ENCODE measurements at places on chromosomes 6 and 20.

DNA sequence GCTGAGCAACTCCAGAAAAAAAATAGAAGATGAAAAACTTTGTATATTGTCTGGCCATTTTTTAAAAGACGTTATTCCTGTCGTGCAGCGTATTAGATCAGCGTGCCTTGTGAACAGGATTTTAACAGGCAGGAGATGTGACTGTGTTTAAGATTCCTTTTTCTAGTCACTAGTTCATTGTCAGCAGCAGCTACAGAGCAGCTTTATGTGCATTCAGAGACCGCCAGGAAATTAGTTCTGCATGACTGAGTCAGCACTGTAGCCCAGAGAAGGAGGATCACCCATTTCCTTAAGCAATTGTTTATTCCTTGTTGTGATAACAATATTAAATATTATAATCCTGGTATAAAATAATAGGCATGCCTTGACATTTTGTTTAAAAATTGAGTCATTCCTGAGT is 75.4 kb upstream of the ADGRB3 start:
- DNase-seq, result peak; percentile 17

DNA sequence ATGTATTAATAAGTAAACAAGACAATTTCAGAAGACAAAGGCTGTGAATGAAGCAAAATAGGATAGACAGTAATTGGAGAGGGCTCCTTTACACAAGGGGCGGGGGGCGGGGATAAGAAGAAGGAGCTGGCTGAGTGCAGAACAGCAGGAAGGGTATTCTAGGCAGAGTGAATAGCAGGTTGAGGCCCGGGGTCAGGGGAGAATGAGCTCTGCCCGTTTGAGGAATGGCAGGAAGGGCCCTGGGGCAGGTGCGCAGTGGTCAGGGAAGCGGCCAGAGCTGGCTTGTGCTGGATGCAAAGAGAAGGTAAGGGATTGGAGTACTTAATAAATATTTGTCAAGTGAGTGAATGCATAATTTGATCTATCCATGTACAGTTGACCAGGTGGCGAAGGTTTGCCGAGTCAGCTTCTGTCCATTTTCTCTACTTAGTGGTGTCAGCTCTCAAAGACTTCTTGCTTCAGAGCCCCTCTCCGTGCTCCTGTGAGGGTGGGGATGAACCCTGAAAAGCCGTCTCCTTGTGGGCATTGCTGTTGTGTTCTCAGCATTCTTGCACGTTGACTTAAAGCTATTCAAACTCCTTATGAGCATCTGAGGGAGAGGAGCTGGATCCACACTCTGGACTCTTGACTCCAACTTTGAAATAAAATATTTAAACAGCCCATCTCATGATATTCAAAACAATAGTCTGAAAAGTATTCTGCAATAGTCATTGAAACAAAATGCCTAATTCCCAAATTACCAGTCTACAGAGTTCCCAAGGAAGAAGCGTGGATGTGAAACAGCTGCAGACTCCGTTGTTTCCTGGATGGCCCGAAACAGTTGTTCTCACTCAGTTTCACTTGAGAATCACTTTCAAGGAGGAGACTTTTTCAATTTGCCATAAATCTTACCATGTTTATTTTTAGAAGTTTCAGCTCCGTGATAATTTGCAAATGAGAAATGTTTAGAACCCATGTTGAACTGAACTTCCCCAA is 105.1 kb downstream of the EDN3 start:
- DNase-seq, result no peak

- DNase-seq, result no peak
These were observed 212.9 kb upstream of the PMEPA1 start for GRCh38 chr20:57922706-57923105.

- DNase-seq, result no peak
These were observed 57.4 kb downstream of the NOX3 start for GRCh38 chr6:155398221-155398620.

DNA sequence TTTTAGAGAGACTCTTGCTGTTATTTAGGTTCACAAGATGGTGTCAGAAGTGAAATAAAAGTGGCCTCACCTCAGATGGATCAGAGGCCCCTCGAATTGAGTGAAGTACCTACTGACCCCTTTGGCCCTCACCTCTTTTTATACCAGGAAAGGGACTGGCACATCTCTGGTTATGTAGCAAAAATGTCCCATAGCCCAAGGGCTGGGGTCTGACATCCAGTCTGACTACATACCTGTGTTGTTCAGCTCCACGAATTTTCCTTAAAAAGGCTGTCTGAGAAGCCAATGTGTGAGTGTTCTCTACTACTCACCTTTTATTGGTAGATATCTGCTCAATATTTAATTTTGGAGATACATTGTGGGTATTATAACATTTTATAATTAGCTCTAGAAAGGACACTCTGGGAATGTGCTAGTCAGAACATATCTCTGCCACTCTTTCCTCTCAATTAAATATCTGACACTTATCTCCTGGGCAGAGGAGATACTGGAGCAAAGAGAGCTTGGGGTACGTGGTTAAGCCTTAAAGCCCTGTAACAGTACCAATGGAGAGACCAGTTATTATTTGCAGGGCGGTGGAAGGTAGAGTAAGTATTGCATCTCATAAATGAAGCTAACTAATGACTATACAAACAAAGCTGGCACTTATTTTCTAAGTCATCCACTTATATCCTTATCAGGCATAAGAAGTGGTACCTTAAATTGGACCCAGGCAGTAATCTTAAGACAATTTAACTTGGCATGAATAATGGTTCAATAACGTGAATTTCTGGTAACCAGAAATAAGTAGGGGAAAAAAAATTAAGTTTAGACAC is 20.0 kb upstream of the IL22RA2 start:
- DNase-seq, result no peak

GRCh38 chr6:37840940-37841300 is 21.4 kb downstream of the ZFAND3 start:
- no peak for DNase-seq

DNA sequence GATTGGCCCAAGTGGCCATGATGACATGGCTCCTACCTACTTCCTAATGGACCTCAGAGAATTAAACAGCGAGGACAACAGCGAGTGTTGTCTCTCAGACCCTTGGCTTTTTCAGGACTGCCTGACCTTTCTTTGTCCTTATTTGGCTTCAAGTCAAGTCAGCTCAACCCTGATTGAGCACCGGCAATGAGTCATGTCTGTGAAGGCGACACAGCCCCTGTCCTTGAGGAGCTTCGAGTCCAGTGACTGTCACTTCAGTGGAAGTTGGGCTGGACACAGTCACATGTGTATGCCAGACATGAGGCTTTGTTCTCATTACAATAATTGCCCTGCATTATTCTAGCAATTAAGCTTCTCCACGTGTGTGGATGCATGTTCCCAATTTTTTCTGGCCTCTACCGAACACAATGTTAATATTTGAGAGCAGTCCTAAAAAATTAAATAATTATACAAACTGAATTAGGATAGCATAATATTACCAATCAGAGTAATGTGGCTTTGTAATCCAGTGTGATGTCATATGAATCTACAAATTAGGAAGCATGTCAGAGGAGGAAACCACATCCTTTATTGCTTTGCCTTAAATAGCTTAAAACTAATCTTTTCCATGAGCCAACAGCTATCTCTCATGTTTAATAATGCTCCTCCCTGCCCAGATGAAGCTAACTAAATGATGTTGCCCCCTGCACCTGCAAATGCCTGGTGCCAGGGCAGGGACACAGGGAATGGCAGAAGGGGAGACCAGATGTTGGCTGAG is 178.6 kb downstream of the CDH26 start:
- DNase-seq, result no peak
